ENCODE measurements at places on chromosomes 2 and 18.

GRCh38 chr18:2686349-2686968 is 30.9 kb downstream of the SMCHD1 start:
- no peak for DNase-seq

DNA sequence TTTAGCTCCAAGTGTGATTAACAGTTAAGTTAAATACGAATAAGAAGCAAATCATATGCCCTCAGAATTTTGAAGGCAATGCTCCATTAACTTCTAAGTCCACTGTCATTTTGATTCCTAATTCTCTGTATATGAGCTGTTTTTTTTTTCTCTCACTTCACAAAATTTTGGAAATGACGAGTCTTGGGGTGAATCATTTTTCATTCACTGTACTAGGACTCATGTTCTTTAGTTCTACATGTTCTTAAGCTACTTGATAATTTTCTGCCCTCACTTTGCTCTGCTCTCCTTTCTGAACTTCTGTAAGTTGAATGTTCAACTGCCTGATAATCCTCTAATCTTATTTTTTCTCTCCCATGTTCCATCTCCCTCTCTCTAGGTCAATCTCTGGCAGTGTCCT is 141.0 kb downstream of the THADA start:
- no peak for DNase-seq

DNA sequence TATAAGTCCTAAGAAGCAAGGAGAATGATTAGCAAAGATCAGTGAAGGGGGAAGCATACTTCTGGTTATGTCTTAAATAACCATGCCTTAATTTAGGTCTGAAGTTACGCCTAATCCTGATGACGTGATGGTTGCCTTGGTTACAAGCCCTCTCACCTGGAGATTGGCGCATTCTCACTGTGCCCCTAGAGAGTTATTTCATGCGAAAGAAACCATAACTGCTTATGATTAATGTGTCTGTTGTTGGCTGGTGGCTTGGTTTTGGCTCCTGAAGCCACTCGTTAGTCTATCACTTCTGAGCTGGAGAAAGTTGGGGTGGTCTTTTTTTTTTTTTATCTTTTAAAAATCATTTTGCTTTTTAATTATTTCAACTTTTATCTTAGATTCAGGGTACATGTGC is 47.0 kb downstream of the TNFRSF11A start:
- no peak for DNase-seq

GRCh38 chr2:207790898-207791297 is 21.2 kb upstream of the FZD5 start:
- DNase-seq, result no peak

GRCh38 chr2:191180713-191181112 is 29.9 kb upstream of the STAT4 start:
- peak; percentile 35 for DNase-seq

DNA sequence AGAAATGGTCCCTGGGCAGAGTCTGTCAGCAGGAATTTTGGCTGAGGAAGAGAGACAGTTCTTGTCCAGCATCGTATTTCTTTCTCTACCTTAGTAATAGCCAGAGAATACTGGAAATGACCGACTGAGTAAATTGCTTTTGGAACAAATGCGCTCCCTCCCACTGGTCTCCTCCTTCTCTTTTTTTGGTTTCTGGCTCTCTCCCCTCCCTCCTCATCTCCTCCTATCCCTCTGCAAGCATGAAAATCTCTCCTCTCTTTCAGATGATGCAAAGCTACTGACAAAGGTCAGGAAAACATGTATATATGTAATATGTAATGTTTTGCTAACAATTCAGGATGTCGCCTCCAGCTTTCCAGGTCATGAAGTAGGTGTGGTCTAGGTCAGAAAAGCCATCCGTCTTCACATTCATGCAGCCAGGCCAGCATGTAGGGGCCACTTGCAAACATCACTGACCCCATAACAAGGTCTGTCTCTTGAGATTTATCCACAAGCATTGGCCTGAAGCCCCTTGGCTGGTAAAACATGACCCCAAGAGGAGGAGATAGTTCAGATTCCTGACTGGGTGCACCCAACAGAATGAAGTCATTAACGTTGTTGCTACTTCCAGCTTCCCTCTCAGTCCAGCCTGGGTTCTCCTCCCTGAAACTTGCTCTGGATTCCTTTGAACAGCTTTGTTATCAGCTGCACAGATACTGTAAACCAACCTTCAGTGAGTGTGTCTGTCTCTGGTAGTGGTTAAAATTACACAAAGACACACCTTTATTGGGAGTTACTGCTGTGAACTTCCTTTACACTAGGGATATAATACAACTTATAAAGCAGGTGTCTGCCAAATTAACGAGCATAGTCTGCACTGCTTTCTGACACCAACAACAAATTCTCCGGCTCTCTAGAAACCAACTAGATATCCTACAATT is 864.4 kb upstream of the KLHL29 start:
- DNase-seq, result no peak
